ENCODE measurements at places on chromosomes 6 and 20.

GRCh38 chr20:58374906-58375758 is 13.9 kb upstream of the VAPB start:
- peak; percentile 79 for DNase-seq

- DNase-seq: peak; percentile 13
Observed at GRCh38 chr6:107612762-107613415, 123.0 kb downstream of the SOBP start.

GRCh38 chr20:60306551-60306950 is 348.3 kb downstream of the CDH26 start:
- no peak for DNase-seq

DNA sequence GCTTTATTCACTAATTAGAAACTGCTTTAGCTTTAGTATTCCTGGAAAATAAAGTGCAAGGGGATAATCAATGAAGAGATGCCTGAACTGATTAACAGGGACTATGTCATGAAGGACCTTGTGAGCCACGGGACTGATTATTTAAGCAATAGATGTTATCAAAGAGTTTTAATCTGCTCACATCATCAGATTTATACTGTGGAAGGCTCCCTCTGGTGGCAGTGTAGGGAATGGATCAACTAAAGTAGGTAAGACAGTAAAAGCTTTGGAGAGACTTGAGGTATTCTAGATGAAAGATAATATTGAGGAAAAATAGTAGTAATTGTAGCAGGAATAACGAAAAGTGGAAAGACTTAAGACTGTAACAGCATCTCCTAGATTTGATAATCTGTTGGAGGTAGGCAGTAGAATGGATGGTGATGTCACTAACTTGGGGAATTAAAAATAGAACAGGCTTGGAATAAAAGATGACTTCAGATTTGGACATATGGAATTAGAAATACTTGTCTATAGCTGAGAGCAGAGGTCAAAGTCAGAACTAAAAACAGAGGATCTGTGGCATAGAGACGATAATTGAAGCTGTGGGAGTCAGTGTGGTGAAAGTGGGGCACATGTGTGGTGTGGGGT is 80.3 kb upstream of the HTR1E start:
- peak; percentile 35 for DNase-seq

- no peak for DNase-seq
Observed at GRCh38 chr6:131049608-131050007, 13.4 kb downstream of the EPB41L2 start.

DNA sequence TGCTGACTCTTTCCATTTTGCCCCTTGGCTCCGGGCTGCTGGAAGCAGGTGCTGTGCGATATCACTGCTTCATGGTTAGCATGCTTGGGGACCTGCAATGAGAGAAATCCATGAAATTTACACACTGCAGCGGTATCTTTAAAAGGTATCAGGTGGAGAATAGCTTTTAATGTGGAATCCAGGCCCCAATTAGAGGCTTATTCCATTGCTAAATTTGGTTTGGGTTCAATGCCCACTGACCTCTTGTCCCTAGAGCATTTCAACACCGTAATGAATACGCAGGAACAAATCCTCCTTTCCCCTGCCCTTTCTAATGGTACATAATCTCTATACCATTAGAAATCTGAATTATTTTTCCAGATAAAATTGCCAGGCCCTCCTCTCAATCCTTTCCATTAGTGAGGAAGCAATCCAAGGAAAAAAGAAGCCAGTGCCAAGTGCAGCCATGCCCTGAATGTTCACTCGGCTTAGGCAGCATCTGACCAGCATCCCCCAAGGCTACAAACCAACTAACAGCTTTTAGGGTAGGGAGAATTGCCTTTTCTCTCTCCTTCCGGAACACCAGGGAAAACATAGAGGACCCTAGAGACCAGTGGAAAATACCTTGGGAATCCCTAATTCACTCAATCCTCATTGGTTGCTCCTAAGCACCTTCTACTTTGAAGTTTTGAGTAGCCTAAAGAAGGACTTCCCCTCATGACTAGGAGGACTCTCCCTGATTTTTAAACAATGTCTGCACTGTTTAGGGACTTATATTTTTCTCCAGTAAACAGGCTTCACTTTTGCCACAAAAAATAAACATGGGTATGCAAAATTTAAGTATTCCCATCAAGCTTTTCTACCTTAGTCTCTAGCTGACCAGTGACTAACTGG is 143.1 kb downstream of the QRSL1 start:
- DNase-seq: no peak

GRCh38 chr20:10398834-10399369 is 35.1 kb downstream of the MKKS start:
- no peak for DNase-seq

DNA sequence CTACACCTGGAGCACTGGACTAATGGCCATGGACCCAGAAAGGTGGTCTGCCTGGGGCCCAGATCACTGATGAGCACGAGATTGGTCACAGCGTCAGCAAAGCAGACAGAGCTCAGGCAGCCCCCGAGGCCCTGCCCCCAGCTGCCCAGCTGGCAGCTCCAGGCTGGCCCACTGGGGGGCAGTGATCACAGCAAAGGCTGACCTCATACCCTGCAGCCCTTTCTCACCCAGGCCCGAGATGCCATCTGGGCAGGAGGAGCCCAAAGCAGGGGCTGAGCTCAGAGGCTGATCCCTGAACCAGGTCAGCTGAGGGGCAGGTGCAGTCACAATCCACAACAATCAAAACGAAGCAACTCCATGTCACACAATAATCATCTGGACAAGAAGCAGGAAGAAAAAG is 4.1 kb downstream of the MAP1LC3A start:
- DNase-seq: no peak

DNA sequence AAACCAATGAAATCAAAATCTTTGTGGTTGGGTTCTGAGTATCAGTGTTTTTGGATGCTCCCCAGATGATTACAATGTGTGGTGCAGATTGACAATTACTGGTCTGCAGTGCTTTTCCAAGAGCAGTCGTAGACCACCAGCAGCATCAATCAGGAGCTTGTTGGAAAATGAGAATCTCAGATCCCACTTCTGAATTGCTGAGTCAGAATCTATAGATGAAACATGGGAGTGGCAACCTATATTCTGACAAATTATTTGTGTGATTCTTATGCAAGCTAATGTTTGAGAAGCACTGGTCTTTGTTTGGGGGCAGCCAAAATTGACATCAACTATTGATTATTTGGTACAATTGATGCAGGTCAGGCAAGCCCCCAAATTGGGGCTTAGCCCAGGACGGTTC is 539.9 kb upstream of the BTBD3 start:
- DNase-seq: no peak

- no peak for DNase-seq
Observed at GRCh38 chr6:162150295-162150694, 577.3 kb downstream of the PRKN start.

DNA sequence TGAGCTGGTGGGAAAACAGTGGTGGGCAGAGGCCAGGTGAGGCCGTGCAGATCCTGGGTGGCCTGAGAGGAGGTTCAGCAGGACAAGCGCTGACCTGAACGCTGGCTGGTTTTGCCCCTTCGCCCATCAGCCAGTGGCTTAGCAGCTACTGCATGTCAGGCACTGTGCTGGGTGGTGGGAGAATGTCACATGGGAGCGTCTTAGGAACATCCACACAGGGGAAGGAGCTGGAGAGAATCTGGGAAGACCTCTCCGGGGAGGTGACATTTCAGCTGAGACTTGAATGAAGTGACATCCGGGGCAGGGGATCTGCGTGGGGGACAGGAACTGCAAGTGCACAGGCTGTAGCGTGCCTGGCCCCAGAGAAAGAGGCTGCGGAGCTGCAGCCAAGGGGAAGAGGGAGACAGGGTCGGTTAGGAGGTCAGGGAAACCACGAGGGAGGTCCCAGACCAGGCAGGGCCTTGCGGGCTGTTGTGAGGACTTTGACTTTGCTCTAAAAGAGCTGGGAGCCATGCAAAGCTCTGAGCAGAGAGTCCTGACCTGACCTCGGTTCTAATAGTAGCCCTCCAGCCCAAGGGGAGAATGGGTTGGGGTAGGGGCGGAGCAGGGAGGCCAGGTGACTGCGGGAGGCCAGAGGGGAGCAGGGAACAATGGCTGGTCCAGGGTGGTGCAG is 156.8 kb upstream of the PTPN1 start:
- DNase-seq: no peak

DNA sequence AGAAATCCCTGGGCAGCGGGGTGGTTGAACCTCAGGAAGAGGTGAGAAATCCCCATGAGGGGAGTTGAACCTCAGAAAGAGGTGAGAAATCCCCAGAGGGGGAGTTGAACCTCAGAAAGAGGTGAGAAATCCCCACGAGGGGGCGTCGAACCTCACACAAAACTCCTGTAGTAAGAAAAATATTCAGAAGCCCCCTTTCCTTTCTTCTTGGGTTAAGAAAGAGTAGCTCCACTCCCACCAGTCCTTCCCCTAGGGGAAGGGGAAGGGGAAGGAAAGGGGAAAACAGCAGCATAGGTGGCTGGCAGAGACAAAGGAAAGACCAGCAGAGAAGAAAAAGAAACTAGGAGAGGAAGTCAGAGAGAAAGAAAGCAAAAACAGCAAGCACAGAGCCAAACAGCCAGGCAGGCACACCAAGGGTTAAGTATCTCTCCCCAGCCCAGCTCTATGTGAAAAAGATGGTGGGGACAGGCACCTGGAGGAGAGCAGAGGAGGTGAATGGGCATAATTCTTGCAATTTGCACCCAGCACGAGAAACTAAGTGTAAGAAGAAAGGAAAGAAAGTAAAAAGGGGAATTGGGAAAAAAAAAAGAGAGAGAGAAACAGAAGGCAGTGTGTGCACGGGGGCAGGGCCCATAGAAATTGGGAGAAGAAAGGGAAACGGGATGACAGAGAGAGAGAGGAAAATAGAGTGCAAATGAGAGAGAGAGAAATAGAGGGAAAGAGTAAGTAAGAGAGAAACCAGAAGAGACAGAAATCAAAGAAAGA is 88.2 kb downstream of the PLG start:
- DNase-seq: no peak

GRCh38 chr6:99334526-99335127 is 14.8 kb downstream of the FAXC start:
- peak; percentile 59 for DNase-seq

DNA sequence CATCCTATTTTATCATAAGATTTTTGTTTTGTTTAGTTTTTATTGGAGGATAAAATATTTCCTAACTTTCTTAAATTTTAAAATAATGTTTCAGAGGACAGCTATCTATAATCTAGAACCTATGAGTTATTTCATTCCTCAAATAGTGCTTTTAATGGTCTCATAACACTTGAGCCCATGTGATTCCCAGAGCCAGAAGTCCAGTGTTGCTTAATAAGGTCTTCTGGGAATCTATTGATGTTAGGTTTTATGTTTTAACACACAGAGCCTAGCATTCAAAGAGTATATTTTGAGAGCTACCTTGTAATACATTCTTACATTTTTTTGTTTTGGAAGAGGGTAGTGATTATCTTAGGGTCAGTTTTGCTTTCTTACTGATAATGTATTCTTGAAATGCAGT is 200.2 kb downstream of the CENPW start:
- DNase-seq: no peak

DNA sequence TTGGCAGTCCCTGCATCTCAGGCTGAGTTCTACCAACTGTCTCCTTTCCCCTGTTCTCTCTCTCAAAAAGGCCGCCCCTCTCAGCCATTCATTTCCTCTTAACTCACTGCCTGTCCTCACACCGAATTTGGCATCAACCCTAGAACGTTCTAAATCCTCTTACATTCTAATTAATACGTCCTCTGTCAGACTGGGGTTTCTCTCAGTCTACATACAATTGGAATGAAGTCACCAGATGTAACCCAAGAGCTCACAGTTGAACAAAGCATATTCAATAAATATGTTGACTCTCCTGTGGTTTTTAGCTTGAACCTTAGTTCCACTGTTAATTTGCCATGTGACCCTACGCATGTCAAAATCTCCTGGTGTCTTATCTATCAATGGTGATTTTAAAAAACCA is 269.6 kb downstream of the CLIC5 start:
- peak; percentile 85 for DNase-seq

- DNase-seq: no peak
Observed at GRCh38 chr20:20334489-20334888, 33.4 kb upstream of the INSM1 start.

DNA sequence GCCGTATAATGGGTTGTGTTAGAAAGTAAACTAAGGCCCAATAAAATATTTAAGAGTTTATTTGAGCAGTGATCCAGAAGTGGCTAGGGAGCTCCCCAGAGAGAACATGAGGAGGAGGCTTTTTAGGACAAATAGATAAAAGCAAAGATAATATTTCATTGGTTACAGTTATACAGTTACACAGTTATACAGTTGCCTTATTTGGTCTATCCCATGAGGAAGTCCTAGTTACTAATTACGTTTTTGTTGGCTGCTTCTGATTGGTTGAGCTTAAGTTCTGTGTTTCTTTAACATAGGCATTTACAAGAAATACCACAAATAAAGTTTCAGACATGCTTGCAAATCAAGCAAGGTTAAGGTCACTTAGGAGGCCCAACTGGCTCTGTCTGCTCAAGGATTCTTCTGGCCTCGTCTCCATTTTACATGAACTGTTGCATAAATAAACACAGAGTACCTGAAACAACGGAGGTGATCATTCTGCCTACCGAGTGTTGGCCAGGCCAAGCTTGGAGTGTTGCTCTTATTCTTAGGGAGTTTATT is 7.0 kb downstream of the UBD start:
- DNase-seq: peak; percentile 61

GRCh38 chr6:163146036-163146435 is 268.5 kb upstream of the QKI start:
- DNase-seq: peak; percentile 49

- DNase-seq: peak; percentile 63
Observed at GRCh38 chr6:21953831-21954801, 342.7 kb downstream of the PRL start.

DNA sequence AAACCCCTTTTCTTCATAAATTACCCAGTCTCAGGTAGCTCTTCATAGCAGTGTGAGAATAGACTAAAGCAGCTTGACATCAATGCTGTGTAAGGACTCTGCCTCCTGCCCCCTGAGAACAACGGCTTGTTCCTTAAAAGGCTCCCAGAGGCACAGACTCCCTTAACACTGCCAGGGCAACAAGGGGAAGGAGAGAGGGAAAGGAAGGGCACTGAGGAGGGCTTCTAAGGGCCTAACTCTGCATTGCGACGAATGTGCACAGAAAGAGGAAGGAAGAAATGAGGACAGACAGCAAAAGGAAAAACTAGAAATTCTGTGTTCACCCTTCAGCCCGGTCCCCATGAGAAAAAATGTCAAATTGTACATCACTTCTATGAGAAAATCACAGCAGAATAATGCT is 74.0 kb downstream of the AGPAT4 start:
- DNase-seq: no peak

- DNase-seq: peak; percentile 70
Observed at GRCh38 chr20:60057123-60057865, 99.1 kb downstream of the CDH26 start.

- DNase-seq: no peak
Observed at GRCh38 chr6:93376026-93376540, 43.3 kb downstream of the EPHA7 start.

DNA sequence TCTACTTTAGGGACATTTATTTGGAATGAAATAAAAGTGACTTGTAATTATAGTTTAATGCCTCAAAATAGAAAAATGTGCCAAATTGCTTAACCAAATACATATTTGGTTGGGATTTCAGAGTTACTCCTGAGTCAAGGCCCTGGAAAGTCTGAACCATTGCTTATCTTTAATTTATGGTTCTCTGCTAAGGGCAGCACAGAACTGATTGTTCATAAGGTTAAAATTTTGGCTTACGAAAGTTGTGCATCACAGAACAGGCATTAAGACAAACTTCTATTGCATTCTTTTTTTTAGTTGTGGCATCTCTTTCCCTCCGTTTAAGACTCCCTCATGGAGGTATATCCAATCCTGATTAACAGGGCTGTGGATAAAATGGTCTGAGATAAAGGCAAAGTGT is 92.2 kb upstream of the TENT5A start:
- no peak for DNase-seq
